Stimulated activated CD4-positive, alpha-beta T cell treated with anti-CD3 and anti-CD28 coated beads, Interleukin-15, amount 100 ng/mL, for 1 hour (primary cell): ENCODE measurements at places on chromosomes 3 and 15.

DNA sequence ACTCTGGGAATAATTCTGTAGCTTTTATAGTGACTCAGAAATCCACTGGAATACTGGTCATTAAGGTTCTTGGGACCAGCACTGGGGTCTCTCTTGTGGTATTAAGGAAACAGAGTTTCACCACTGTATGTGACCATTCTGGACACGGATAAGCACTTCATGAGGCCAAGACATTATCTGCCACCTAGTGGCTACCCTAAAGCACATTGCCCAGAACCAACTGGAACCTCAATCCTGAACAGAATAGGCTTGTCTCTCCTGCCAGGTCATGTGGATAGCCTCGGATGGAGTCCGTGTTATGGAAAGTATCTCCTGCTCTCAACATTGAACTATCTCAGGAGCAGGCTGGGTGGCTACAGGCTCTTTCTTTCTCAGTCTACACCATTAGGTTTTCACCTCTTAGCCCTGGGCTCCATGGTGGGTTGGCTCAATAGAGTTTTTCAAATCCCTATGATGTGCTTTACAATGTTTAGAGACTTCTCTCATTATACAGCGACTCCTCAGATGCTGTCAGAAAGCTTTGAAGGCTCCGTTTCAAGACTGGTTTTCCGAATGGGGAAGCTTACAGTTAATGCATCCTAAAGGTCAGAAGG lies 167.6 kb upstream of the ST8SIA2 start:
- no peak for DNase-seq

DNA sequence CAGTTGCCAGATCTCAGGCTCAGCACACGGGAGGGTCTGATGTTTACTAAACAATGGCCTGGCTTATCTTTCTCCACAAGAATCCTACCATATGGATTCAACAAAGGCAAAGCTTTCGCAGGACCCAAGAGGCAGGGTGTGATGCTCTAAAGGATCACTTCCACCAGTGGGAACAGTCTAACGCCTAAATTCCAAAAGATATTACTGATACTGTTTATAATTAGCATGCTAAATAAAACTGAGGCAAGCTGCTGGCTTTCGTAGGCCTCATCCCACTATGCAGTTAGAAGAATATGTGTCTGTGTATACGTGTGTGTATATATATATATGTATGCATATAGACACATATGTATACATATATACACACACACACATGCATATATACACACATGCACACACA lies 22.3 kb downstream of the RORA start:
- no peak for DNase-seq

DNA sequence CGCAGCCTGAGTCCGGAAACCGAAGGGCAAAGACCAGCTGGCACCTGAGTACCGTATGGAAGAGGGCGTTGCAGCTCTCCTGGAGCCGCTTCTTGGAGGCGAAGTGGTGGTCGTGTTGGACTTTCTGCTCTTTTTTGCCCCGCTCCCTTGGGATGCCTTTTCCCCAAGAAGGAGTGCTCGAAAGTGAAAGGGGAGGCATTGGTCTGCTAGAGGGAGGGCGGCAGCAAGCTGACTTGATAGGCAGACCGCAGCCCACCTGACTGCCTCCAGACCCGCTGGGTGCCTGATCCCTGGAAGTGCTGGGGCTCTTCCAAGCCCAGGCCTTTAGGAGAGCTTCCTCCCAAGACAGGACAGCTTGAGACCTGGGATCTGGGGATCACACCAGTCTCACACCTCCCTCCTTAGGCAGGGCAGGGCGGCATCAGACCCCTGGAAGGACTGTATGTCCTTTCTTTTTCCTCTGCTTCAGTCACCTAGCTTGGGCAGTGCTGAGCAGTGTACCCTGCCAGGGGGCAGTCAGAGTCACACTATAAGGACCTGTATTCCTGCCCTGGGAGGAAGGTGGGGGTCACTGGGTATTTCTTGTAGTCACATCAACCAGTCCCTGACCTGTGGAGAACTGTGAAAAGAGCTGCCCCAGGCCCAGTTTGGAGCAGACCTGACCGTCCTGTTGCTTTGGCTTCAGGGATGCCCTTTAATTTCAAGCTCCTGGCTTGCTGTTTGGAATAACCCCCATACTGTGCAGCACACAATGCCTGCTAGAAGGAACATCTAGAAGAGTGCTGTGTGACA lies 2.1 kb downstream of the ACVR2B start:
- DNase-seq, result no peak

- no peak for DNase-seq
These were observed 78.4 kb downstream of the RFX7 start for GRCh38 chr15:56165234-56165633.

GRCh38 chr3:148532326-148532725 lies 165.4 kb upstream of the AGTR1 start:
- no peak for DNase-seq

DNA sequence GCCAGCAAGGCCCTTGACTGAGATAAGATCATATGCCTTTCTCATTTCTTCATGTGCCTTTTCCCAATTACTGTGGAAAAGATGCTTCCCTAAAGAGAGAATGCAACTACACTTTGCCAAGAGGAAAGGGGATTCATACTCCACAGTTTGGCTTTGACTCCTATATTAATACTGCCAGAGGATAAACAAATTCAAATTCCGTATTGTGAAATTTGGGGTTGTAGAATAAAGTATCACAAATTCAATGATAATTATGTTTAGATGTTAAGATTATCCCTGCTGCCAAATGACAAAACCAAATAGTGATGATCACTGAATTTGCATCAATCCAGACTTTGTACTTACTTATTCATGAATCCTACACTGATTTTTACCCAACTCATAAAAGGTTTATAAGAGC lies 88.5 kb upstream of the MNS1 start:
- no peak for DNase-seq

DNA sequence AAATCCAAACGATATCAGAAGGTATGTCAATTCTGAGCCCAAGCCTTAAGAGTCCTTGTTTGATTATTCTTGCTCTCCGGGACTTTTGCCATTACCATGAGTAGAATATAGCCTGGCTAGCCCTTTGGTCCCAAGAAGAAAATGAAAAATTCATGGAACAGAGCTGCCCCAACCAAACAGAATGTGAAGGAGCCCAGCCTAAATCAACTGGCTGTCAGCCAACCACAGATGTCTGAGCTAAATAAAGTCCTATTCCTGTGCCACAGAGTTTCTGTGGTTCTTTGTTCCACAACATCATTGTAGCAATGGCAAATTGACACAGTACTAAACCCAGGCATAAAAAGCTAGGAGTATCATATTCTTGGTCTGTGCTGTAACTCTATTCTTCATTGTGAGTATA lies 185.2 kb downstream of the CPNE4 start:
- no peak for DNase-seq

DNA sequence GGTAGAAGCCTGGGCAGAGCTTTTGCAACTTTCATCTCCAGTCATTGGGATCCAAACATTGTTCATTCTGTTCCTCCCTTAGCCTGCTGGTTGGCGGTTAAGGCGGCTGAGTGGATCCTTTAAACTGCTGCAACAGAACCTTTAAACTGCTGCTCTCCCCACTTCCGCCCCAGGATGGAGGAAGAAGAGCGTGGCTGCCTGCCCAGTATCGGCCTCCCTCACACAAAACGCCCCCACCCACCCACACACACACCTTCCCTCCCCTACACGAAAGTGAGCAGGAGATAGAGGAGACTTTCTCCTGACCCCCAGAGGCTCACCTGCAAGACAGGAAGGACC lies 460 bp upstream of the ZMAT3 start:
- peak; percentile 5 for DNase-seq

- DNase-seq, result no peak
These were observed 14.5 kb downstream of the EFCAB12 start for GRCh38 chr3:129413687-129414506.

- DNase-seq, result no peak
These were observed 27.1 kb upstream of the OSBPL11 start for GRCh38 chr3:125622381-125622791.

GRCh38 chr3:138062626-138063025 lies 52.7 kb downstream of the CLDN18 start:
- DNase-seq, result no peak

GRCh38 chr15:62474771-62475124 lies 309.7 kb upstream of the C2CD4B start:
- no peak for DNase-seq

GRCh38 chr3:106172101-106172500 lies 303.3 kb upstream of the CBLB start:
- no peak for DNase-seq

DNA sequence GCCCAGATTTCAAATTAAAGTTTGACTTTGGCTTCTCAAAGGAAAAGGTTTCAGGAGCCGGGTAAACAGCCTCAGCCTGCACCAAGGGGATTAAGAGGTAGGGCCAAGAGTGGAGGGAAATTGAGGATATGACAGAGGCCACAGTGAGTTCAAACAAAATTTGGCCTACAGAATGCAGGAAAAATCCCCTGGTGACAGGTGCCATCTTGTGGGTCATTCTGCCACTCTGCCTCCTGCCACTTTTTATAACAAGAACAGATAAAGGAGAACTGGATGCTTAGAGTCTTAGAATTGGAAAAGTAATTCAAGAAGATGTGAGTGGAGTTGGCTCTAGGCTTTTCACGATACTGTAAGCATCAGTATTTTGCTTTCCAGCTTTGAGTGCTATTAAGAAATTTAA lies 253.2 kb downstream of the NR2F2 start:
- DNase-seq, result no peak

DNA sequence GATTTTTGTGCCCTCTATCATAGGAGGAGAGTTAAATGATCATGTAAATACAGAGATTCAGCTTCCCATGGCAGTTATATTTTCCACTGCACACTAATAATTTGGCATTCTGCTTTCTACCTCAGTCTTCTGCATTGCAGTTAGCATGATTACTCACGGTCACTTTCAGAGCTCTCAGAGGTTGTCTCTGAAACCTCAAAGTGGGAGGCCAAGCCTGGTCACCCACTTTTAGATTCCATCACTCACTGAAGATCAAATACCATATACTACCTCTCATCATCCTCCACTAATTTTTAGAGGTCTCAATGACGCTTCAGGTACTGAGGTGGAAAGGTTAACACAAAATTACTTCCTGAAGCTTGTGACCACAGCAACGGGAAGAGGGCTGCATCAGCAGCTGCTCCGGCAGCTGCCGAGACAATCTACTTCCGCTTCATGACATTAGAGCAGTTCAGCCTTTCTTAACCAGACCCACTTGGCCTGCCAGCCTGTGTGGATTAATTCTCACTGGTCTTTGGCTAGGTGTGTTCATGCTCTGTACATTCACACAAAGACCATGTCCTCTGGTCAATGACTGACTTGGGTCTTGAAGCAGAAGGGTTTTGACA lies 416.4 kb upstream of the PDZRN3 start:
- DNase-seq, result no peak

GRCh38 chr3:162670181-162670580 lies 1173.6 kb downstream of the OTOL1 start:
- DNase-seq, result no peak

DNA sequence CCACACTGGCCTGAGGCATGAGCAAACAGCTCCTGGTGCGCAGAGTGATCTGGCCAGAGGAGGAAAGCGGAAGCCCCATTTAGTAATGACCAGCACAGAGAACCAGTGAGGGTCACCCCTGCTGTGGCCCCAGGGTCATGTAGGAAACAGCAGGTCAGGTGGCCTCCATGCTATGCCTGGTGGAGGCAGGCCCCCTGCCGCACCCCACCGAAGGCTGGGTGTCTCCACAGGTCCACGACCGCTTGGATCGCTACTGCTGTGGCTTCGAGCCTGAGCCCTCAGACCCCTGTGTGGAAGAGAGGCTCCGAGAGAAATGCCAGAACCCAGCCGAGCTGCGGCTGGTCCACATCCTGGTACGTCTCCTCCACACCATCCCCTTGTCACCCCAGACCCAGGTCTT lies 52.6 kb downstream of the POMGNT2 start:
- no peak for DNase-seq

- DNase-seq, result no peak
These were observed 25.9 kb downstream of the CBLB start for GRCh38 chr3:105842943-105843342.

GRCh38 chr3:197511130-197511529 lies 44.6 kb downstream of the BDH1 start:
- DNase-seq, result no peak

DNA sequence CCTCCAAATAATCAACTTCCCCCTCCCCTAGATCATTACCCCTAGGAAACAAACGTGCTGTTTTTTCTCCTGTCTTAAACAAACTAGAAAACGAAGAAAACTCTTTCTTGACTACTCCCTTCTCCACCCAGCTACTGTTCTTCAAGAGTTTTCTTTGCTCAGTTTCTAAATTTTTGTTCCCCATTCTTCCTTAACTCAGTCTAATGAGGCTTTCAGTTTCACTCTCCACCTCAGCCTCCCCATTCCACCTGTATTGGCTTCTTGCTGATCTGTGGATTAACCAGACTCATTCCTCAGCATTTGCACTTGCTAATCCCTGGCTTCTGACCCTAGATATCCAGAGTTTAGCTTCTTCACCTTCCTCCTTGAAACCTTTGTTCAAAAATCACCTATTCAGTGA lies 26.8 kb downstream of the SERPINI1 start:
- DNase-seq, result no peak

DNA sequence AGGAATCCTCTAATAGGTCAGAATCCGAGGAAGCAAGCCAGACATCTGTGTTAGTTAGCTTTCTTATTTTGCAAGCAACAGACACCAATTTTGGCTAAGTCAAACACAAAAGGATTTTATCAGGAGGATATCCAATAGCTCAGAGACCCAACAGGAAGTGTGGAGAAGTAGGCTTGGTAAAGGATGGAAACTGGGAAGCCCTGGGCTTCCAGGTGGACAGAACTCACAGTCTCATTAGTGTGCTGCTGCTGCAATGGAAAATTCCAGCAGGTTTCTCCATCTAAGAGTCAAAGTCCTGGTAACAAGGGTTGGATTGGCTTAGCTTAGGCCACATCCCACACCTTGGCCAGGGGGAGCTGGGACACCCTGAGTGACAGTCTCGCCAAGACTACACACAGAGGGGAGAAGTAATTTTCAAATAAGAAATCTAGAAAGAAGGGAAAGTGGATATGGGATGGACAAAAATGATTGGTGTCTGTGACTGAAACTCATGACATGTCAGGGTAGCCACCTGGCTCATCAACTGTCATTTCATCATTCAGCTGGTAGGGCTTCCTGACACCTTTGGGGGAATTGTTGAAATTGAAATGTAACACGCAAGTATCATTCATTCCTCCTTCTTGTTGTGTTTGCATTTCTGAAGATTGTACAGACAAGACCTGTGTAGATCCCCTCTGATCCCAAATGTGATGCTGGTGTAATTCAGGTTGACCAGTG lies 158.6 kb downstream of the THSD4 start:
- no peak for DNase-seq

- DNase-seq, result no peak
These were observed 7.7 kb downstream of the PLSCR1 start for GRCh38 chr3:146536681-146537080.

DNA sequence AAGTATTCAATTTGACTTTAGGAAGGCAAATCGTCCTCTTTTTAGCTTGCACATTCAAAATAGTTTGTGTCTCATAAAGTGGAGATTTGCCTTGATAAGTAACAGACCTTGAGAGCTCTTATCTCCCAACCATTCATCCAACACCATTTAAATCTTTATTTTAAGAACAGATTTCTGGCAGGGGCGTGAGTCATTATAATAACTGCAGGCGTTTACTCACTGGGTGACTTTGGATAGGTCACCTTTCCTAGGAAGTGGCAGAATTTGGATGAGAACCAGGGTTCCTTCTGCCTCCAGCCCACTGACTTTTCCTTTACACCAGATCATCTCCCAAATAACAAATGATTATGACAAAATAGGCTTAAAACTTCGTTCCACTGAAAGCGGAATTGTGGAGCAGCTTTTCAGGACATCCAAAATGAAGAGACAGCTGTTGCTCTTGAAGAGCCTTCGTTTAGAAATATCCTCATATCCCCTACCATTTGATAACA lies 5.0 kb downstream of the LMCD1 start:
- no peak for DNase-seq
